Ascending aorta (tissue), 2 donors: ENCODE measurements at places on chromosomes 11 and 22.
A peak's percentile ranks its signal among the peaks of the same experiment; 100 is the strongest.

GRCh38 chr11:23336961-23337360, 476.7 kb upstream of the CCDC179 start:
- no peak for DNase-seq

- DNase-seq, result no peak
Observed at GRCh38 chr11:18736590-18737148, 10.7 kb upstream of the IGSF22 start.

- DNase-seq, result no peak
Observed at GRCh38 chr11:43933608-43934551, 8.6 kb upstream of the C11orf96 start.

GRCh38 chr22:27312966-27313855, 488.3 kb downstream of the MN1 start:
- no peak for DNase-seq

GRCh38 chr11:116696381-116696941, 76.3 kb downstream of the BUD13 start:
- no peak for DNase-seq

DNA sequence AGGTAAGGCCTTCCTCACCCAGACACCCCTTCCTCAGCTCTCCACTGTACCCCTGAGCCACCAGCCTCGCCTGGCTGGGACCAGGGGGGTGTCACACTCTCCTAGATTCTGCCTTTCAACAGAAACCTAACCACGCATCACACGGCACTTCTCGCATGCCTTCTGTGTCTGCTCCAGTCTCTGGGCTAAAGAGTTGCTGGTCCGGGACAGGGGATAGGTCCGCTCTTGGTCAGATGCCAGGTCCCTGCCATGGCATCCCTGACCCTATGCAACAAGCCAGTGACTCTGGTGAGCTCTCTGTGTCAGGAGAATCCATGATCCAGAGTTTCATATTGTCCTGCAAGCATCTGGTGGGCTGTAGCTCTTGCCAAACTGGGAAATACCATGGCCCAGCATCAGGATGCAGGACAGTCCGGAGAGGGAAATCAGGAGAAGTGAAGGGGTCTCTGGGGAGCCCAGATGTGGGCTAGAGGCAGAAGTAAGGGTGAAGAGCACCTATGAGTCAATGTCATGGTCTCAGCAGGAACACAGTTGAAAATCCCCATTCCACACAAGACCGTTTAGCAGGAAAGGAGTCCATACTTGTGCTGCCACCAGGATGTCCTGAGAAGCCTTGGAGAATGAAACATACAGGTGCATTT, 14.1 kb downstream of the IGLL5 start:
- no peak for DNase-seq

- DNase-seq, result no peak
Observed at GRCh38 chr11:112166562-112166961, 610 bp upstream of the TEX12 start.

DNA sequence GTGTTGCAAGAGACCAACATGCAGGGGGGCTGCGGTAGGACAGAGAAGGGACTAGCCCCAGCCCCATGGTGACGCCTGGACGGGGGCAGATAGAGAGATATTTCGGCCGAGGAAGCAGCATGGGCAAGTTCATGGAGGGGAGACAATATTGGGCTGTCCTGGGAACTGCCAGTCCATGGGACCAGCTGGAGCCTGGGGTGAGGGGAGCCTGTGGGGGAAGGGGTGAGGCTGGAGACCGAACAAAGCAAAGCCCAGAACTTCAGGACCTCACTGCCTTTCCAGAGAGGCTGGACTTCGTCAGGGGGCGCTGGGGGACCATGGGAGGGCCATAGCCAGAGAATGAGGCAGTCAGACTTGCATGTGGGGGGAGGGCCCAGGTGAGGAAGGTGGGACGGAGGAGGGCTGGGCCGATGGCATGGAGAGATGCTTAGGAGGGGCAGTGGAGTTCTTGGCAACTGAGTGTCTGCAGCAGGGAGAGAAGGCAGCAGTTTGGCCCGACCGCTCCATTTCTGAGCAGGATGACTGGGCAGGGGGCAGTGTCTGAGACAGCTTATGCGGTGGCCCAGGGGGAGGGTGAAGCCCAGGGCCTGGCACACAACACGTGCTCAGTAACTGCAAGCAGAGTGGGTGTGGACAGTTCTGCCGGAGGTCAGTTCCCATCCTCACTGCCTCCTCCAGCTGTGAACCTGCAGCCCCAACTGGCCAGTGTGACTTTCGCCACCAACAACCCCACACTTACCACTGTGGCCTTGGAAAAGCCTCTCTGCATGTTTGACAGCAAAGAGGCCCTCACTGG, 712 bp downstream of the UPK3A start:
- no peak for DNase-seq

DNA sequence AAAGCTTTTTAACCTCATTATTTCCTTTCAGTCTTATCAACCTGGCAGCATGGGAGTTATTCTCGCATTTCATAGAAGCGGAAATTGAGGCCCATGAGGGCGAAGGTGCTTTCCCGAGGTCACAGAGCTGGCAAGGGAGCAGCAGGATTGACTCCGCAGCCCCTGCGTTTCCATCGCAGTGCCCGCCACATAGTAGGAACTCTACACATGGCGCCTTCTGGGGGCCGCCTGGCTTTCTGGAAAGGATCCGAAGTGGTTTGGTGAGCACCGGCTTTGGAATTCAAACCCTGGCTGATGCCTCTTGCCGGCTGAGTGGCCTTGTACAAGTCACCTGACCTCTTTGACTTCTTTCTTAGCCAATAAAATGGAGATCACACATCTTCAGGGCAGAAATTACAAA, 93.4 kb downstream of the CEP164 start:
- DNase-seq, result no peak

DNA sequence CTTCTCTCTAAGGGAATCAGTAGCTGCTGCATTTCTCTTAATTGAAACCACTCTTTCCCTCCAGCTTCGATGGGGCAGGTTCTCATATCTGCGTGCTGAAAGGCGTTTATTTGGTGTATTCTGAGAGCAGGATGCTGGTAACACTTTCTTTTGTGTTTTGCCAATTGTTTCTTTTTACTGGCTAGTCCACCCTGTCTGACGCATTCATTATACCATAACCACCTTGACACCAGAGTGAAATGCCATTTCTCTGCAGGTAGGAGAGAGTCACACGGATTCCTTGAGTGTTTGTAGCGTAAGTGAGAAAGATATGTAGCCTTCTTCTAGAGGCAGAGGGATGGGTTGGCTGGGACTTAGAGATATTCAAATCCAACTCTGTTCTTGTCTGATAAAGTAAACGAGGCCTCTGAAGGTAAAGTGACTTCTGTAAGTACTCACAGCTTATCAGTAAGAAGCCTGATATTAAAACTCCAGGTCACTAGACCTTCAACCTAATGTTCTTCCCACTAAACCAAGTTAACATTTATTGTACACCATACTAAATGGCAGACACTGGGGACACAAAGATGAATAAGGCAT, 21.4 kb downstream of the CD44 start:
- DNase-seq, result no peak

DNA sequence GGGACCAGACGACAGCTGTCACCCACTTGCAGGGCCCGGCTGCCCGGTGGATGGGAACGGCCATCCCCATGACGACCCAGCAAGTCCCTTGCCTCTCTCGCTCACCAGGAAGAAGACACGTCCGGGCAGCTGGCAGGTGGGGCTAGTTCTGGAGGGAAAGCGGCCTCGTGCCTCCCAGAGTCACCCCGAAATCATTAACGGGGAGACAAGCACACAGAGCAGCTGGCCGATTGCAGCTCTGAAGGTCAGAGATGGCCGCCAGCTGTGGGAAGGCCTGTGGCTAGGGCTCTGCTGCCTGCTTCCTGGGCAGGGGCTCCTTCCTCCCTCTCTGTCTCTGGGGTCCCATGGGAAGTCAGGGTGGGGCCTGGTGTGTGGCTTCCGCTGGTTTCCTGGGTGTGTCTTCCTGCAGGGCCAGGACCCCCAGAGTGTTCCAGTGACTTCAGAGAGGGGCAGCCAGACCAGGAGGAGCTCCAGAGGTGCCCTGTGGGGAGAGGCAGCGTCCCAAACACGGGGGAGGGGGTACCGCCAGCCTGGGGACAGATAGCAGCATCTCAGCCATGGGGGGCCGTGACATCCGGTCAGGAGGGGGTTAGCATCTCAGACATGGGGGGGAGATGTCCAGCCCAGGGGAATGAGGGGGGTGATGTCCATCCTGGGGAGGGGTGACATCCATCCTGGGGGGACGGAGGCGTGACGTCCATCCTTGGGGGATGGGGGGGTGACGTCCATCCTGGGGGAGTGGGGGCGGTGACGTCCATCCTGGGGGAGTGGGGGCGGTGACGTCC, 114.9 kb downstream of the KCNQ1 start:
- DNase-seq, result no peak

GRCh38 chr11:92841719-92842118, 127.7 kb upstream of the MTNR1B start:
- no peak for DNase-seq

- DNase-seq, result no peak
Observed at GRCh38 chr11:17855531-17856290, 121.1 kb downstream of the KCNC1 start.

DNA sequence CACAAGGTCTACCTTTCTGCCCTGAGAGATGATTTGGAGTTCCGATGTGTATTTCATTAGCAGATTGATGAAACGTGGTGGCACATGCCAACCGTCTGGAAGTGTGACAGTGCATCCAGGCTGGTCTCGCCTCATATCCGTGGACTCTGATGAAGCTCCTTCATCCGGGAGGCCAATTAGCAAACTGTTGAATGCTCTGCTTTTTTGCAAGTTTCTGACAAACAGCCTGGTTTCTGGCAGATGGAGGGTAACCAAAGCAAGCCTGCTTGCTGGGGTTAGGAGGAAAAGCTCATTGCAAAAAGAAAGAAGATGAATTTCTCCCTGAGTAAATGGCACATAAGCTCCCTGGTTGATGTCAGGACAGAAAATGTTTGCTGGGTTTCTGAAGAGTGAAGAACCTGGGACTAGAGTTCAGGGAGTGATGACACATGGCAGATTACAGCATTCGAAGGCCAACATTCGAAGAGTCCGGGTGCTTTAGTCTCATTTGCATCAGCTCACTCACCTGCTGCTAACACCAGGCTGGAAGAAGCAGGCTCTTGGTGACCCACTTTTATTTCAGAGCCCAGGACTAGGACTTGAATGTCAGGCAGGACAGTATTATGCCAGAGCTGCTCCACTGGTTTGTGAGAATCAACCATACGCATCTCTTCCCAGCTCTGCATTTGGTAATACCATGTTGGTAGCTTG, 135.9 kb upstream of the TTC12 start:
- no peak for DNase-seq

- peak; percentile 64 for DNase-seq
Observed at GRCh38 chr11:67303835-67304411, 593 bp downstream of the SSH3 start.

DNA sequence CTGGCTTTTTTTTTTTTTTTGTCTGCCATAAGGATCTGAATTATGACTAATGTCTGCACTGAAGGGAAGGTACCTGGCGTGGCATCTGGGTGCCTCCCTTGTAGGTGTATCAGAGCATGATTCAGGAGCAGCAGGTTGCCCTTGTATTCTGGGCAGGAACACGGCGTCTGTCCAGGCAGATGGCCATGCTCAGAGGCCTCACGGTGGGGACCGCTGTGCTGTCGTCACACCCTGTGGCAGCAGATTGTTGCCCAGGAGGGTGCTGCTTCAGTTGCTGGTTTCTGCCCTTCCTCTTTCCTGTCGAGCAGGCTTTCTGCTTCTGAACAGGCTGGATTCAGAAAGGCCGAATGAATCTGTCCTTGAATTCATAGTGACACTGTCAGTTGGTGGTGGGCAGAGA, 11.0 kb downstream of the ZNRF3 start:
- no peak for DNase-seq

GRCh38 chr11:119144825-119145486, 3.9 kb upstream of the ABCG4 start:
- DNase-seq, result peak; percentile 79

DNA sequence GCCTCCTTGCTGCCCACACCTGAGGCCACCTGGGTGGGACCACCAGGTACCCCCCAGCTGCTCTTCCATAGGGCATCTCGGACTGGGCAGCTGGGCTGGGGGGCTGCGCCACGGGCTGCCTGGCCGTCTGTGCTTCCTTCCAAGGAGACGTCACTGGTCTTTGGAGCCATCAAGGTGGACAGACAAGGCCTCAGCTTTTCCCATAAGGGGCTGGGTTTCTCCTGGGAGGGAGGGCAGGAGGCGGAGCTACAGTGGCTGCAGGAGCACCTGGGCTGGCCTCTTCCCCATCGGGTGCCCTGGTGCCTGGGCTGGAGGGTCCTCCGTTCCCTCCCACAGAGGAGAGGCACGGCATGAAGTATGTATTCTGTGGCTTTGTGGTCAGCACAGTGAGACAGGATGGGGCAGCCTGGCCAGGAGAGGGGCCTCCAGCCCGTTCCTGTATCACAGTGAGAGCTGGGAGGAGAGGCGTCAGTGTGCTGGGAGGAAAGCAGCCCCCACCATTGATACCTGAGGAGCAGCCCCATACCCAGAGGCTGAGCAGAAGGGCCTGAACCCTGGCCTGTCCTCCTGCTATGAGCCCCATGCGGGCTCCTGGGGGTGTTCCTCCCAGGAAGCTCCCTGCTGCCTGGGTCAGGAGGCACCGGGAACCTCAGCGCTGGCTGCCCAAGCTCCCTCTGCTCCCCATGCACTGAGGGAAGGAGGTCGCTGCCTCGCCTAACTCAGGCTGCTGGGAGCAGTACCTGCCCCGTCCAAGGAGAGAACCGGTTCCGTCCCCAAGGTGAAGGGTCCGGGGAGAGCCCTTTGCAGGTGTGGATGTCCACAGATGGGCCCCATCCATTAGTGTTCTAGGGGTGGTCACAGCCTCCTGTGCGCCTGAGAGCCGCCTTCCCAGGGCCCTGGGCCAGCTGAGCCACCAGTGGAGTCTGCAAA, 1075.0 kb downstream of the BRD1 start:
- DNase-seq, result peak; percentile 3

- no peak for DNase-seq
Observed at GRCh38 chr22:39242595-39243438, 2.0 kb downstream of the PDGFB start.

- no peak for DNase-seq
Observed at GRCh38 chr11:129402206-129403171, 26.8 kb downstream of the BARX2 start.

DNA sequence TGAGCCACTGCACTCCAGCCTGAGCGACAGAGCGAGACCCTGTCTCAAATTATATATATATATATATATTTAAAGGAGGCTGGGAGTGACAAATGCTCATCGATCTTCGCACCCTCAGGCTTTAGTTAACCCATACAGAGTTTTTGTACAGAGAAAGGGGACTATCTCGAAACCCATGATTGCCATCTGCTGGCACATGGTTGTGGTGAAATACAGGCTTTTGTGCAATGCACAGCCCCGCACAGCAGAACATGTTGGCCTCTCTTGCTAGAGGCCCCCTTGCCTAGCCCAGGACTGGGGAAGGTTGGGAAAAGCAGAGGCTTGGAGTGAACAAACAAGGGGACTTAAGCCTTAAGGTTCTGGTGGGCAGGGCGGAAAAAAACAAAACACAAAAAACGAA, 3.6 kb downstream of the MYBPC3 start:
- DNase-seq, result no peak

- DNase-seq, result no peak
Observed at GRCh38 chr11:27020751-27021150, 19.9 kb upstream of the BBOX1 start.
